ENCODE measurements at places on chromosomes 2 and 18.

- DNase-seq: no peak
Observed at GRCh38 chr18:35443434-35443833, 54.3 kb downstream of the INO80C start.

- DNase-seq: no peak
Observed at GRCh38 chr2:101608408-101609310, 88.8 kb upstream of the MAP4K4 start.

- DNase-seq: no peak
Observed at GRCh38 chr2:30753630-30754029, 53.6 kb downstream of the CAPN13 start.

GRCh38 chr2:60899230-60899891 is 18.0 kb downstream of the REL start:
- no peak for DNase-seq

- DNase-seq: no peak
Observed at GRCh38 chr2:101435001-101435862, 39.7 kb downstream of the RFX8 start.

GRCh38 chr18:23146861-23147469 is 11.7 kb downstream of the CABLES1 start:
- DNase-seq: no peak

DNA sequence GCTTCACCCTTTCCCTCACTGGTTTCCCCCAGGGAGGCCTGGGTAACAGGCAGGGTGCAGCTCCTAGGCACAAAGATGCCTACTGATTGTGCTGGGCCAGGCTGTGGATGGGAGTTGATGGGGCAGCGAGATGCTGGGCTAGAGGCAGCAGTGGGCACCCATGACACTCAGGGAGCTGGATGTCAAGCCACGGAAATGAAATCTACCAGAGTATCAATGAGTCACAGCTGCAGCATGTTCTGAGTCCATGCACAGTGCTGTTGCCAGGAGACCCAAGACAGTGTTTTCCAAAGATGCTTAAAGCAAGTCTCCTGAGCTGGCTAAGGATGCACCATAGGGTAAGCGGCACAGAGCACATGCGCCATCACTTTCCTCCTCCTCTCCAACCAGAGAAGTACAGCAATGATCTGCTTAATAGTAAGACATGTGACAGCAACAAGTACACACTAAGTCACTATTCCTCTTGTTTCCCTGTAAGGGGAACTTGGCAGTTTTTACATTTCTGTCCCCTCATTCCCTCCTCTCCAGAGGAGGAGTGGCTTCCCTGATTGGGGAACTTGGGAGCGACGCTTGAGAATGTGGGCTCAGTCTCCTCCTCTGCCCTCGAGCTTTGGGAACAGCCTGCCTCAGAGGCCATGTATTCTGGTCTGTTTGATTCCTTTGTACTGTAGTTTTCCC is 57.2 kb downstream of the CDC42EP3 start:
- no peak for DNase-seq

GRCh38 chr2:142974288-142975024 is 97.0 kb downstream of the KYNU start:
- no peak for DNase-seq

GRCh38 chr2:36452260-36452659 is 96.7 kb downstream of the CRIM1 start:
- DNase-seq: no peak

- no peak for DNase-seq
Observed at GRCh38 chr2:122682356-122682755, 926.9 kb downstream of the TSN start.

DNA sequence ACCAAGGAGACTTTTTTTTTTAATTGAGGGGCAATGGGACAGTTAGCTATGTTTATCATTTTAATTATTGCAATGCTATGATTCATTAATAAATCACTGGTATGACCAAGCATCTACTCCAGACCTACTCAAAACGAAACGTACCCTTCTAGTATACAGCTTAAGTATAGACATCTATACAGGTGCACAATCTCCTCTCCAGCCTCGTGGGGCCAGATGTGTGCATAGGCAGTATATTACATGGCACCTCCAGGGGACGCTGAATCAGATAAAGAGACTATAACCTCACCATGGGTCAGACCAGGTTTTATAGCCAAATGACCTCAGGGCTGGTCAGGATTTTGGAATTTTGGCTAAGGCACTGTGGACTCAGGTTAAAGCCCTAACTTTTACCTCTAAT is 86.6 kb downstream of the SS18 start:
- no peak for DNase-seq

DNA sequence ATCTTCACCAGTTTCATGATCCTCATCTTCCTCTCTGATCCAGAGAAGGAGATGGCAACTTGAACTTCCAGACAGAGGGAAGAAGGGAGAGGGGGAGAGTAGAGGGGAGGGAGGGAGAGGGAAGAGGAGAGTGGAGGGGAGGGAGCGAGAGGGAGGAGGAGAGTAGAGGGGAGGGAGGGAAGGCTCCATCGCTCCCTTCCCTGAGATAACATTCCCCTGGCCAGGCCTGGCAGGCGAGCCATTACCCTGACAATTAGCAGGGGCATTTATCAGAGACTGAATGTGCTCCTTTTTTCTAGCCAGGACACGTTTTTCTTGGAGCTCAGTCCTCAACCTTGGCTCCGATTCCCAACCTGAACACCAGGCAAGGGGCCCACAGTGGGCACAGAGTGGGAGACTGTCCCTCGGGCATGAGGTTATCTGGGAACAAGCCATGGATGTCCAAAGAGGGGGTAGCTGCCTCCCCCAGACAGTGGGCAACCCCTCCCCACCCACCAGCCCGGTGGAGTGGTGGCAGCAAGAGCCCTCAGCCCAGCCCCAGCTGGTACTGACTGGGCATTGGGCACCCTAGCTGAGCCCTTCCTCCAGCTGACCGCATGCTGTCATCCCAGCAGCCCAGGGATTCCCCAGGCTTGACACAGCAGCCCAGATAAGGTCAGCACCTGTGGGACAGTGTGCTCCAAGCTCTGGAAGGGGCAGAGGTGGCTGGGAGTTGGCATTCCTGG is 81.8 kb downstream of the TNS1 start:
- no peak for DNase-seq

DNA sequence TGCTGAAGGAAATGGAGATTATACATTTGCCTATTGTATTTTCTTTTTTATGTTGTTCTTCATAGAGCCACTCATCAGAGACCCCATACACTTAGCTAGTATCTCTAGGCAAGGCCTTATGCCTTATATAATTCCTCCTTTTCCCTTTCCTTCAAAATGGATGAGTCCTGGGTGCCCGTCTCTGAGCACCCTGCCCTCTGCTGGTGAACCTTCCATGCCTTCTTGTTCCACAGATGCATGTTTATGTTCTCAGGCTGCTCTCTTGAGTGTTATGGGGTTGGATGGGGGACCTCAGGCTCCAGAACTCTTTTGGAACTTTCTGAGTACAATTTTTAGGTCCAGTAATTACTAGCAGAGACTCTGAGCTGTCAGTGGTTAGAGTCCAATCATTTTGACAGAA is 368.6 kb upstream of the SPRED2 start:
- DNase-seq: no peak

DNA sequence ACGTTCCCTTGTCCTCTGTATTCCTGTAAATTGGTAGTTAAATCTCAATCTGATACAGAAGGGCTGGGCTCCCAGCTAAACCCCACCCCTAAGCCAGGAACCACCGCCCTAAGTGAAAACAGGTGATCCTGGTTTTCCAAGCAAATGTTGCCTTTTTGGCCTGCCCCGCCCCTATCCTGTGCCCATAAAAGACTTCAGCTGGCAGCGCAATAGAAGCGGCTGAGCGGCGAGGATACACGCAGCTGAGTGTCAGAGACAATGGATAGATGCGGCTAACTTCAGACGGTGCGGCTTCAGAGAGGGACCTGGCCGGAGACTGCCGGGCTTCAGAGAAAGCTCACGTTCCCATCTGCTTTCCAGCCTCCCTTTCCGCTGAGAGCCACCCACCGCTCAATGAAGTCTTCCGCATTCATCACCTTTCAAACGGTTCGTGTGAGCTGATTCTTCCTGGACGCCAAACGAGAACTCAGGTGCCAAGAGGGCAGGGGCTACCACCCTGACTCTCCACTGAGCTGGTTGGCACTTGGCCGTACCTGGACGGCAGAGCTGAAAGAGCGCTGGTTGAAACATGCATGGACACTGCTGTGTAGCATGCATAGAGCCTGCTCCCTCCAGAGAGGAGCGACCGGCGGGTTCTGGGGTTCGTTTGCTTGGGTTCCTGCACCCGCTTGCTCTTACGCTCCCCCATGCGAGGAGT is 49.5 kb upstream of the POLE4 start:
- DNase-seq: no peak

GRCh38 chr18:27616324-27616723 is 431.2 kb upstream of the CHST9 start:
- no peak for DNase-seq

DNA sequence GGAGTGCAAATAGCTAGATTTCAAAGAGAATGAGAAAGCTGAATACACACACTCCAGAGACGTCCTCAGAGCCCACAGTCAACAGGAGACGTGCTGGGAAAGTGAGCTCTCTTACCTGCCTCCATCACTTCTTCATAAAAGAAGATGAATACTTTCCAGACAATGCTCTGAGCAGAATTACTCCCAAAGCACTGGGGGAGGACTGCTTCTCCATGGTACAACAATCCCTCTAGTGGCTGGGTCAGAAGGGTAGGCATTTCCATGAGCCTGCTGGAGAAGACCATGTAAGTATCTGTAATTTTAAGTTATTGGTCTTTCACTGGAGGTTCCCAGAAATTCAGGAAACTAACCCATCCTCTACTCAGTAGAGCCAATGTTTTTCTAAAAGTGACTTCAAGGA is 190.3 kb downstream of the RBM43 start:
- DNase-seq: peak; percentile 14

- DNase-seq: no peak
Observed at GRCh38 chr2:88690591-88691338, 708 bp upstream of the RPIA start.

GRCh38 chr2:203685081-203685621 is 21.3 kb upstream of the CD28 start:
- DNase-seq: no peak

DNA sequence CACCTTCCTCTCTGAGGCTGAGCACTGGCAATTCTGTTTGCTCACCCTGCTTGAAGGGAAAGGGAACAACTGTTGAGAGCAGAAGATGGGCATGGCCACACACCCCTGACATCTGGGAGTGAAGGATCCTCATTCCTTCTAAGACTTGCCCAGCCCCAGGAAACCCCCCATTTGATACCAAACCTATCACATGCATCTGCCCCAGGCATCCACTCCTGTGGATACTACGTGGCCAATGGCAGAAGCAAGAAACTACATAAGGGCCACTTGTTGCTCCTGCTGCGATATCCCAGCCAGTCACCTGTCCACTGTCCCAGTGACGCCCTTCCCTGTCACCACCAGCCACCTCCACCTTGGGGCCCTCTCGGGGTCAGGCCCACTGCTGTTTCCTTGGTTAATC is 185.2 kb downstream of the SMAD2 start:
- DNase-seq: no peak

GRCh38 chr2:13917958-13918357 is 714.6 kb upstream of the LRATD1 start:
- no peak for DNase-seq

GRCh38 chr2:224400886-224401632 is 848 bp downstream of the FAM124B start:
- DNase-seq: no peak

DNA sequence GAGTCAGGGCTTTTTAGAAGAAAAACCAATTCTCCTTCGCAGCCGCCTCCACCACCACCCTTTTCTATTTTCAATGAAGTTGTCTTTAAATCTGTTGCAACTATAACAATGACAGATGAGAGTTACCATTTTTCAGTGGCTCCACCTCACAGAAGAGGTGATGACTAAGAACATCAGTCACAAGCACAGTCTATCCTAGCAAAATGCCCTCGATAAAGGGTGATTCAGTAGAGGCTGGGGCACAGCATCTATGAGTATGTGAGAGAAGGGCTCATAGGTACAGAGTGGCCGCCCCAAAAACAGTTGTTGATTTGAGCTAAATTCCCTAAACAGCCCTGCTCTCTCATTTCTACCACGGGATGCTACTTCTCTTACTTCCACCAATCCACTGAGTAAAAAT is 310.8 kb upstream of the MGAT5 start:
- no peak for DNase-seq

DNA sequence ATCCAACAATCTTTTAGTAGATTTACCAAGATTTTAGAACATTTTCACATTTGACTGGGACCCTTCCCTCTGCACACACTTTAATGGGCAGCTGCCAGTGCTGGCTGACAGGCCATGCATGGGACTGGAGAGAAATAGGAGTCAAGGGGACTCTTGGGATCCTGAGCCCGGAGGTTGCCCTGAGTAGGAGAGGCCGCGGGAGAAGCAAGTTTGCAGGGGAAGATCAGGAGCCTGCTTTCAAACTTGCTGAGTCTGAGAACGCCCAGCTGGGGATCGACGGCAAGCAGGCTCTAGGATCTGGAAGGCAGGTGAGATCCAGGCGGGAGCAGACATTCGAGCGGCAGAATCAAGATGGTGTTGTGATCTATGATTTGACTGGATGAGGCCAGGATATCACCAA is 186.1 kb downstream of the HDAC4 start:
- no peak for DNase-seq

- DNase-seq: no peak
Observed at GRCh38 chr18:62329691-62330454, 4.8 kb downstream of the TNFRSF11A start.

GRCh38 chr18:12421732-12422131 is 14.0 kb downstream of the PRELID3A start:
- no peak for DNase-seq

GRCh38 chr2:237171396-237171795 is 85.7 kb downstream of the COPS8 start:
- DNase-seq: no peak

DNA sequence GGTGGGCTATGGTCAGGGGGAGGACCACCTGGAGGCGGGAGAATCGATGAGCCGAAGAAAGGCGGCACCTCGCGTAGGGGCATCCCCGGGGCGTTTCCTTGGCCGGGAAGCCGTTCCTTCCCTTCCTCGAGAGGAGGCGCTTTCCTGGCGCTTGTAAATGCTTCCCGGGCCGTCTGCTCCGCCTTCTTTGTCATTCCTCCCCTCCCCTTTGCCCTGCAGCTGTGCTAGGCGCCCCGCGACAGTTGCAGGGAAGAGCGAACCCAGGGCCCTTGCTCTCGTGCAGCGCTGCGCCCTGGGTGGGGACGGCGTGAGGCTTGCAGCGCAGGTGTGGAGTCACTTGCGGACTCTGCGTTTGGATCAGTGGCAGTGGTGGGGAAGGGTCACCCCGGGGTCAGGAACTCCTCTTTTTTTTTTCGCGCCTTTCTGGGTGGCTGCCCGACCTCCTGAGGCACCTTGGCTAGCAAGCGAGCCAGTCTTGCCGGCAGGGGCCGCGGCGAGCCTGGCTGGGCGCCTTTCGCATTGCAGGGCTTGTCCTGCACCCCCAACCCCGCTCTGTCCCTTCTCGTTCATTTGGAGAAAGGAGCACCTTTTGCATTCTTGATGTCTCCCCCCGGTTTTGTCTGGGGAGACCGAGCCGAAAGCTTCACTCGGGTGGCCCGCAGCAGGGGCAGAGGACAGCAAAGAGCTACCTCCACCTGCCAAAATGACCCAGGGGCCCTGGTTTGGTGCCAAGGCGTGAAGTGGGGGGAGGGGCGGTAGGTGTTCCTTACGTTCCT is 858 bp downstream of the KCNS3 start:
- DNase-seq: no peak

GRCh38 chr2:61478086-61478485 is 7.2 kb upstream of the USP34 start:
- DNase-seq: no peak

- DNase-seq: no peak
Observed at GRCh38 chr2:146392186-146392585, 1452.6 kb upstream of the ACVR2A start.
